ENCODE measurements at places on chromosomes 2 and 18. TPM values are rescaled to one million over a fixed set of nuclear protein-coding genes. Genes with fewer than 3 reads are reported as not detected.

TEX44 gene
- total RNA-seq: not detected

UGT1A3 gene
- total RNA-seq: not detected

ASAP2 gene
- 55.5 TPM for total RNA-seq

LONRF2 gene
- total RNA-seq: 3.5 TPM

NXPH2 gene
- not detected for total RNA-seq

PROC gene
- 4.6 TPM for total RNA-seq

CERKL gene
- total RNA-seq: 0.13 TPM

ZNF516 gene
- total RNA-seq: 4.1 TPM

LOXHD1 gene
- total RNA-seq: not detected

TSPYL6 gene
- not detected for total RNA-seq

MAIP1 gene
- 38.0 TPM for total RNA-seq

MYOM1 gene
- 0.19 TPM for total RNA-seq

IGFBP2 gene
- 93.5 TPM for total RNA-seq

GPR155 gene
- 0.26 TPM for total RNA-seq

CNTNAP5 gene
- not detected for total RNA-seq

PAIP2B gene
- total RNA-seq: 0.30 TPM

KLHL41 gene
- total RNA-seq: 0.17 TPM

HTR2B gene
- total RNA-seq: 0.06 TPM

PSTPIP2 gene
- 0.44 TPM for total RNA-seq
